NCI-H1417 (cell line): ENCODE measurements at places on chromosomes 11 and 22.
A peak's percentile ranks its signal among the peaks of the same experiment; 100 is the strongest.

- no peak for DNase-seq
Observed at GRCh38 chr22:39972641-39973040, 12.4 kb downstream of the TMA7B start.

DNA sequence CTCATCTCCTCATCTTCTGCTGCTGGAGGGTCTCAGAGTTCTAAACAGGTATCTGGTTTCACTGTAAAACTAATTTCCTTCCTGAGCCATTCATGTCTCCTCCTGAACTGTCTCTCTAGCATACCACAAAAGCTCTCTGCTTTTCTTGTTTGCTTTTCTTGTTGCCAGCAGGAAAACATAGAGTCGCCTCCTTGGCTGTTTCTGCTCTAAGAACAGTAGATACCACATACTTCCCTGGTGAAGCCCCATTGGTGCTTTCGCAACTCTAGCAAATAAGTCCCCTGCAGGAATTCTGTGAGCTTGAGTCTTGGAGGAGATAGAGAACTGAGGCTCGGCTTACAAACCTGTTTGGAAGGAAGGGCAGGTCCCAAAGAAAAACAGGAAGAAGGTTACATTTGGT lies 7.0 kb downstream of the DIXDC1 start:
- DNase-seq: no peak

DNA sequence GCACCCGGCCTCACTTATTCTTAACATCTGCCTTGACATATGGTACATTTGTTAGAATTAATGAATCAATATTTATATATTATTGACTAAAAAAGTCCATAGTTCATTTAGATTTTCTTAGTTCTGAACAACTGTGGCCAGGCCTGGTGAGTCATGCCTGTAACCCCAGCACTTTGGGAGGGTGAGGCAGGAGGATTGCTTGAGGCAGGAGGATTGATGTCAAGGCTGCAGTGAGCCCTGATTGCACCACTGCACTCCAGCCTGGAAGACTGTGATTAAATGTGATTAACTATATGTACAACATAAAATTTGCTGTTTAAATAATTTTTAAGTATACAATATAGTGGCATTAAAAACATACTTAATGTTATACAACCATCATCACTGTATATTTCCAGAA lies 5.6 kb downstream of the UVRAG start:
- DNase-seq: no peak

DNA sequence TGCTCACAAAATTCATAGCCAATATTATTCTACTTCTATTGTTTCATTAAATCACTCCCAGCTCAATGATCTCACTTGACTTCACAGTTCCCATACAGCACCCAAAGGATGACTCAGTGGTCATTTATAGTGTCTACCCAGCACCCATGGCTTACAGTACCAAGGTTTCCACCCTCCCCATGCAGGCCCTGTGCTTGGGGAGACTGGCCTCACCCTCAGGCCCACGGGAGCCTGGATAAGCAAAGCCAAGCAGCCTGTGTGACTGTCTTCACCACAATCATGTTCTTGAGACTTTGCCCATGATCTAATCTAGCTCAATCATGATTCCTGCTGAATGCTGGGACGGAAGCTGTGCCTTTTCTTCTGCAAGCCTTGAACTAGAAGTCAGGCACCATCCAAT lies 97.6 kb downstream of the SLC36A4 start:
- no peak for DNase-seq

GRCh38 chr11:72833811-72834493 lies 19.7 kb downstream of the ATG16L2 start:
- DNase-seq: no peak

GRCh38 chr22:44075670-44076069 lies 51.6 kb downstream of the PARVB start:
- DNase-seq: no peak

- no peak for DNase-seq
Observed at GRCh38 chr11:104618954-104619353, 279.3 kb downstream of the CASP12 start.

DNA sequence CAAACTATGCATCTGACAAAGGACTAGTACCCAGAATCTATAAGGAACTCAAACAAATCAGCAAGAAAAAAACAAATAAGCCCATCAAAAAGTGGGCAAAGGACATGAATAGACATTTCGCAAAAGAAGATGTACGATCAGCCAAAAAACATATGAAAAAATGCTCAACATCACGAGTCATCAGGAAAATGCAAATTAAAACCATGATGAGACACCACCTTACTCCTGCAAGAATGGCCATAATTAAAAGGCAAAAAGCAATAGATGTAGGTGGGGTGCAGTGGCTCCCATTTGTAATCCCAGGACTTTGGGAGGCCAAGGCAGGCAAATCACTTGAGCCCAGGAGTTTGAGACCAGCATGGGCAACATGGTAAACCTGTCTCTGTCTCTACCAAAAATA lies 10.4 kb upstream of the OR10V1 start:
- DNase-seq: no peak

- no peak for DNase-seq
Observed at GRCh38 chr11:82937554-82937953, 36.0 kb downstream of the DDIAS start.

DNA sequence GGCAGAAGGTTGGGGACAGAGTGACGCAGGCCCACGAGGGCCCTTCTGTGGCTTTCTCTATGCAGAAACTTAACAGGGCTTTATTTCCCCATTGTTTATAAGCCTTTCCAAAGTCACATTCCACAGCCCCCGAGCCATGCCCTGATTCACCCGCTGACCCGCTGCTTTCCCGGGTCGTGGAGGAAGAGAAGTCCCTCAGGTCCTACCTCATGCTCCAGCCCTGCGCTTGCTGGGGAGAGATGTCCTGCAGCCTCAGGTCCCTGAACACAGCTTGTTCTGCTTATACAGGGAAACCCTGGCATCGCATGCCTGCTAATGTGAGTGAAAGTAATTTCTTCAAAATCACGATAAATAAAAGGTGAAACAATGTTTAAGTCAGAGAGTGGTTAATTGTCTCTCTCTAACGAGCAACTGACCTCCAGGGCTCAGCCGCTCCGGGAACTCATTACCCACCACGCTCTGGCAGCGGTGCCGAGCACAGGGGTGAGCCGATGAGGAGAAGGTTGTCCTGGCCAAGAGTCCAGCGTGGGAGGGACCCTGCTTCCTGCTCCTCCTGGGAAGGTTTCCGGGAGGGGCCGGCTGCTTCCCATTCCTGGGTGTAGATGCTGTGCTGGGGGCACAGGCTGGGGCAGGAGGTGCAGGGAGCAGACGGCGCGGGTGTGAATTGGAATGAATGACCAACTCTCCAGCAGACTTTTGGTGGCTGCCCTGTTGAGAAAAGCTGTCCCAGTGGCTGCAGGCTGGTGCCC lies 595.2 kb downstream of the BRD1 start:
- DNase-seq: no peak

DNA sequence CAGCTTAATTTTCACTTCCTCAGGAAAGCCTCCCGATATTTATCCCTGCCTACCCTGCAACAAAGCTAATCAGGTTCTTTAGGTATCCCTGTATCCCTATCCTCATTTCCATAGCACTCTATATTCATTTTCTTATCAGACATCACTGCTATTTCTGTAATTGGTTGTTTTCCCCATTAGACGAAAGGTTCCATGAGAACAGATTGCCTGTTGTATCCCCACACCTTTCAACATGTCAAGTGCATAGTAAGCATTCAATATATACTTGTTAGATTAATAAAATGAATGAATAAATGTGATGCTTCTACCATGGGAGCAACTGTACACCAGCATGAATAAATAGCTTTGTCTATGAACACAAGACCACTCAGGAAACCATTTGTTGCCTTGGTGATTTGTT lies 499.8 kb downstream of the DLG2 start:
- no peak for DNase-seq

DNA sequence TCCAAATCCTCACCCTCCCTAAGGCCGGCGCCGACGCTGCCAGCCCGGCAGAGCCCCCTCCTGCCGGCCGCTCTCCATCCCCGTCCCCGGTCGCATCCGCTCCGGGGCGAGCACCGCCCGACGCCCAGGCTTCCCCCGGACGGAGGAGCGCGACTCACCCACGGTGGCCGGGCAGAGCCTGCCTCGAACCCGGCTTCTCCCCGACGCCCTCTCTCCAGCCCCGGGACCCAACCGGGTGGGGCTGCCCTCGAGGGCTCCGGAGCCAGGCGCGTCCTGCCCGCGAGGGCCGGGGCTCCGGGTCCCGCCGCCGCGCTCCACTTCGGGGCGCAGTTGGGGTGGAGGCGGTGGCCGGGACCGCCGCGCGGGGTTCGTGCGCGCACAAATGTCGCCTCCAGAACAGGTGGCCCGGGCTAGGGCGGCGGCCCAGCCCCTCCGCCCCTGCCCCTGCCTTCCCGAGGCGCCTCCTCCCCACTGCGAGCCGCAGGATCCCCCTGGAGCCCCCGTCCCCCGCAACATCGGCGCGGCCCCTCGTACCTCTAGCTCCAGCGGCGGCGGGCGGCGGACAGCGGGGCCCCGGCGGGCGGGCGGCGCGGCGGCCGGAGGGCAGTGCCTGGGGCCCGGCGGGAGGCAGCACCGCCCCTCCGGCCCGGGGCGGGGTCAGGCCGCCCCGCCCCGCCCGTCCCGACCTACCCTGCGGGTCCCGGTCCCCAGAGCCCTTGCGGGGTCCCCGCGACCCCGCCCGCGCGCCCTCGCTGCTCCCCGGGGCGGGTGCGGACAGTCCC lies at the start of gene A4GALT:
Gene A4GALT, minus strand, starts transcription at position 608 of the 782 bp plus-strand sequence. CDS start 26,919 bp downstream, outside the sequence.
- DNase-seq: no peak

- DNase-seq: no peak
Observed at GRCh38 chr22:36362932-36363331, 24.8 kb downstream of the MYH9 start.

- DNase-seq: peak; percentile 8
Observed at GRCh38 chr22:36221799-36222751, 17.3 kb downstream of the APOL2 start.

DNA sequence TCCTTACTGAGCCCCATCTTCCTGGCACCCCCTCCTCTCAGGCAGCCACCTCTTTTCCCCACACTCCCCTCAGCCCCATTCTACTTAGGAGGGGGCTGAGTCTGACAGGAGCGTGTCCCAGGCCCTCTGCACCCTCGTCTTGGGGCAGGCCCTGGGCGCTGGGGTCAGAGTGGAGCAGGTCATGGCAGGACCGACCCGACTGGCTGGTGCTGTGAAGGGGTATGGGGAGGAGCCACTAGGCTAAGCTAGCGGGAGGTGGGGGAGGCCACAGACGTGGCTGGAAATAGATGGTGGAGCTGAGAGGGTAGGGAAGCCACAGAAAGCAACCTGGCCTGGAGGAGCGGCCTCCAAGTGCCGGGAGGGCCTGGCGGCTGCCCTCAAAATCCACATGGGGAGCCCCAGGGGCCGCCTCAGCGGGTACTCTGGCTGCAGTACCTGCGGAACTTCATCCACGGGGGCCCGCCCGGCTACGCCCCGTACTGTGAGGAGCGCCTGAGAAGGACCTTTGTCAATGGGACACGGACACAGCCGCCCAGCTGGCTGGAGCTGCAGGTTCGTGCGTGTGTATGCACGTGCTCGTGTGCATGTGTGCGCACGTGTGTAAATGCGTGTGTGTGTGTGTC lies 61.7 kb downstream of the MYO7A start:
- DNase-seq: no peak

GRCh38 chr11:38784164-38784563 lies 2186.1 kb upstream of the RAG2 start:
- DNase-seq: no peak

- no peak for DNase-seq
Observed at GRCh38 chr22:40747361-40747760, 68.1 kb downstream of the MCHR1 start.

- DNase-seq: no peak
Observed at GRCh38 chr11:65170058-65170534, at the start of gene SPDYC. Gene SPDYC (plus strand): TSS chr11:65170233. CDS start chr11:65171358, 1,125 bp downstream.

DNA sequence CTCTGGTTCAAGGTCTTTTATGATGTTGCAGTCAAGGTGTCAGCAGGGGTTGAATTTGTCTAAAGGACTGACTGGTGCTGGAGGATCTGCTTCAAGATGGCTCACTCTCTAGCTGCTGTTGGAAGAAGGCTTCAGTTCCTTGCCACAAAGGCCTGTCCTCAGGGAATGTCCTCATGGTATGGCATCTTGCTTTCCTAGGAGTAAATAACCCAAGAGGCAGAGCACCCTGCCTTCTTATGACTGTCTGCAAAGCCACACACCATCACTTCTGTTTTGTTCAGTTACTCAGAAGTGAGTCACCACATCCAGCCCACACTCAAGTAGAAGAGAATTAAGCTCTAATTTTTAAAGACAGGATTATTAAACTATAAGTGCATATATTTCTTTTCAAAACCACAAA lies 45.2 kb downstream of the PLAAT5 start:
- DNase-seq: no peak

DNA sequence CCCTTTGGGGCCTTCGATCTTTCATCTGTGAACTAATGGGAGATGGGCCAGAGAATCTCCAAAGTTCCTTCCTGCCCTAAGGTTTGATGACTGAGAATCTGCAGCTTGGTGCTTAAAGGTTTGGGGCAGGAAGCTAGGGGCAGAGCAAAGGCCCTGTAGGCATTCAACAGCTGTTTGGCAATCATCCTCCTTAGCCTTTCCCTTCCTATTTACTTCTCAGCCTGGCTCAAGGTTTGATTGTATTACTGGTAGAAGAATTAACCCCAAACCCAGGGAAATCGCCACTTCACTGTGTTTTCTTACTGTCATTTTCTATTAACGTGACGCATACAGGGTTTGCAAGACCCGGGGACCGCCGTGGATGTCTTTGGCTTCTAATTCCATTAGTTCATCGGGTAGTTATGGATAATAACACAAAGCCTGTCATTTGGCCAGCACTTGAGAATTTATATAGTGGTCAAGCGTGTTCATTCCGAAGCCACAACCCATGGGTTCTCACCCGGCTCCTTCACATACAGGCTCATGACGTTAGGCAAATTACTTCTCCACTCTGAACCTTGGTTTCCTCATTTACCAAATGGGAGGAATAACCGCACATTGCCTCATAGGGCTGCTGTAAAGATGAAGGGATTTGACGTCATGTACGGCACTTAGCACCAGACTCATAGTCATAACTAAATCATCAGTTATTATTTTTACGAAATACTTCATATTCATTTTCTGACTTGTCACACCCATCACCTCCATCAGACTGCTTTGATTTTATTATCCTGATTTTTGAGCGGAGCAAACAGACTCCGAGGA lies 158.1 kb downstream of the FBXO7 start:
- no peak for DNase-seq

DNA sequence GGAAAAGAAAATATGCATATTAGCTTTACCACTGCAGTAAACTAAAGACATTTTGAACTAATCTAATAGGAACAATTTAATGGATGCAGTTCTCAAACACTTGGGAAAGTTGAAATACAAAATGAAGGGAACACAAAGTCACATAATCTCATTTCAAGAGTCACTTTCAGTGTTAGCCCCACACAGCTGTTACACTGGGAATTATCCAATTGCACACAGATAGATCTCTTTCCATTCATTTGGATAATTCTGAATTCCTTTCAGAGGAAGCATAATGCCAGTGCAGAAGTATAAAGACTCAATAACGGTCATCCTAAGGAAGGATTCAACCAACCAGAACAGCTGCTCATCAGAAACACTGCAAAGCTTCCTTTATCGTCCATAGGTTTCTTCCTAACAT lies 173.3 kb downstream of the GRIA4 start:
- DNase-seq: no peak

- DNase-seq: no peak
Observed at GRCh38 chr11:68690671-68691401, 6.5 kb downstream of the GAL start.
